ENCODE measurements at places on chromosomes 11 and 22.

DNA sequence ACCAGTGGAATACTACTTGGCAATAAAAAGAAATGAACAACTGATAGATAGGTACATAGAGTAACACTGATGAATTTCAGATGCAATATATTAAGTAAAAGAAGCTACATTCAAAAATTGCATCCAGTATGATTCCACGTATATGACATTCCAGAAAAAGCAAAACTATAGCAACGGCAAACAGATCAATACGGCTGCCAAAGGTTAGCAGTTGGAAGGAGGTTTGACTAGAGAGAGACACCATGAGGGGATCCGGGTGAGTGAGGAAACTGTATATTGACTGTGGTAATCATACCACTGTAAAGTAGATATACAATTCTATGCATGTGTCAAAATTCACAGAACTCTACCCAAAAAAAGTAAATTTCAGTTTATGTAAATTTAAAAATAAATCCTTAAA is 28.7 kb downstream of the CADM1 start:
- no peak for DNase-seq

GRCh38 chr11:64925536-64926436 is 1.3 kb downstream of the PPP2R5B start:
- no peak for DNase-seq

- DNase-seq: no peak
Measured at GRCh38 chr11:43268786-43269185, 43.0 kb upstream of the API5 start.

- DNase-seq: no peak
Measured at GRCh38 chr11:60077216-60077817, 11.1 kb upstream of the MS4A2 start.

DNA sequence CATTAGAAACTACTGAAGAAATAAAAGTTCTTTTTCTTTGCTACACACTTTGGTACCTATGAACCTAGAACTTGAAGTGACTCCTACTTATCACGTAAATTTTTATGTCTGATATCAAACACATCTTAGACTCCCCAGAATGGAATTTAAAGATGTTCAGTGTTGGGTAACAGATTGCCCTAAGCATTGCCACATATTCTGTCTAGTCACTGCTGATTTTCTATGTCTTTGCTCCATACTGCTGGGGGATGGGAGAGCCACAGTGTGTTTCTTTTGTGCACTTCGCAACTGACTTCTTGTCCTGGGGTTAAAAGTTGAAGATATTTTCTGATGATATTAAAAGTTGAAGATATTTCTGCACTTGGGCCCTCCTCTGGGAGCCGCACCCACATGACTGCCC is 19.4 kb upstream of the MYO18B start:
- DNase-seq: no peak

GRCh38 chr11:128716661-128717210 is 22.9 kb downstream of the FLI1 start:
- DNase-seq: peak; percentile 35

DNA sequence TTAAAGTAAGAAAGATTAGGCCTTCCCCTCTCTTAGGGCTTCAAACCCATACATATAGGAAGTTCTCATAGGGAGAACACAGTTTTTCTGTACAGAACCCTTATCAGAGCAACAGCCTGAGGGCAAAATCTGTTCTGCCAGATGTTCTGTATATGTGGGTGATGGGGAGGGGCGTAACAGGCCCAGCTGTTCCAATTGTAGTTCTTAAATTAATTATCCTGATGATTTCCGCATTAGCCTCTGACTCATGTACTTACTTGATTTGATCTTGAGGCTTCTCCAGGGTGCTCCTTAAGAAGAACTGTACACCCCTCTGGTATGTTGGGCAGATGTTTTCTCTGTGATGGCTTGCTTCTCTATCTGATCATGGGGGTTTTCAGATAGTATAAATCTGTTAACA is 123.1 kb upstream of the C11orf87 start:
- no peak for DNase-seq
